ENCODE measurements at places on chromosomes 3 and 15.

DNA sequence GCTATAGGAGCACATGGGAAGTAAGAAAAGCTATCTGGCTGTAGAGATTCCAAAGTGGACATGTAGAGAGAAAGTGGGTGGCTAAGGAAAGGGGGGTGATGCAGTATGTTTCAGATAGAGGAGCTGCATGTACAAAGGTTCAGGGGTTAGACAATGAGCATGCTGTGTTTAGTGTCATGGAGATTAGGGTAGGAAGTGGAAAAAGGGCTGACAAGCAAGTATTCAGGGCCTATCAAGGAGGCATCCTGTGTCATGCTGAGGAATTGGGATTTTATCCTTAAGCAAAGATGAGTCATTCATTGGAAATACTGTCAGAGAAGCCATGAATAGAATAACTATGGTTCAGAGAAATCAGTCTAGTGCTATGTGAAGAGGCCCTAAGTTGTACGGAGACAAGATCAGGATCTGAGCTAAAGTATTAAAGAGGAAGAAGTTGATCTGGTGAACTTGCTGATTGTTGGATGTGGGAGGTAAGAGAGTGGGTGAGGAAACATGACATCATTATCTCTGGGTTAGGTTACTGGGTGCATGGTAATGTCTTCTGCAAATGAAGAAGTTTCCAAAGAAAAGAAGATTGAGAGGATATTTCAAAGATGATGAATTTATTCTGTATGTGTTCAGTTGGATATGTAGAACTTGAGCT is 176.7 kb upstream of the GOLIM4 start:
- no peak for DNase-seq
- no peaks in the 10 kb centered on the region for H3K36me3 ChIP-seq
- no peak overlapping the region for H3K27ac ChIP-seq
- no peaks in the 10 kb centered on the region for H3K4me1 ChIP-seq

GRCh38 chr3:118987477-118987876 is 47.2 kb downstream of the IGSF11 start:
- H3K4me1 ChIP-seq = peaks cover 8% of the 10 kb centered on the region
- no peak for DNase-seq
- H3K27ac ChIP-seq = no peak overlapping the region
- no peaks in the 10 kb centered on the region for H3K27me3 ChIP-seq

DNA sequence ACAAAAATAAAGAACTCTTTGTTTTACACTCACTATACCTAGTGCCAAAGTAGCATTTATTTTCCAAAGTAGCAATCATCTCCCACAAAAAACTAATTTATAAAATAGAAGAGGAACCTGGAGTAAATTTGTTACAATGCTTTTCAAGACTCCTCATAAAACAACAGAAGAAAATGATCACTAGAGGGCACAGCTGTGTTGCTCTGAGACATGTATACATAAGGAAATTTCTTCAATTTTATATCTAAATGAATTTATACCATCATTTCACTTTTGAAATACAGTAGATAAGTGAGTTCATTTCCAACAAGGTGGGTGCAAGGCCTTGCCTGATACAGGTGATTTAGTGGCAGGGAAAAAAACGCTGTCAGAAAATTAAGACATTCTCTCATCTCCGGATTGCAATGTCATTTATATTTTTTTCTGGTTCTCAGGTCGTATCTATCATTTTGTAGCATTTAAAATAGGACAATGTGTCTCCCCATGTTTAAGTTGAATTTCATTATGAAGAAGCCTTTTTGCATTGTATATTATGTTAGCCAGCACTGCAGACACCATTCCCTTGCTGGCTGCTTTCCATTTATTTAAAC is 25.3 kb upstream of the ARHGEF26 start:
- peaks cover 4% of the 10 kb centered on the region for H3K4me1 ChIP-seq
- no peak overlapping the region for H3K4me3 ChIP-seq

DNA sequence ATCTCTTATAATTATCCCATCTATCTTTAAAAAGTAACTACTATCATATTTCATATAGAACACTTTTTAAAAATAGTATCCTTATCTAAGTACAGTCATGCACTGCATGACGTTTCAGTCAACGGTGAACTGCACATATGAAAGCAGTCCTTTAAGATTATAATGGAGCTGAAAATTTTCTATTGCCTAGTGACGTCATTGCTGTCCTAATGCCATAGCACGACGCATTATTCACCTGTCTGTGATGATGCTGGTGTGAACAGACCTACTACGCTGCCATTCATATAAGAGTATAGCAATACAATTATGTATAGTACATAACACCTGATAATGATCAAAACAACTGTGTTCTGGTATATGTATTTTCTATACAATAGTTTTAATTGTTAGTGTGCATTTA is 225.0 kb downstream of the SOX2 start:
- H3K4me3 ChIP-seq = no peak overlapping the region
- H3K4me1 ChIP-seq = peaks cover 3% of the 10 kb centered on the region
- H3K36me3 ChIP-seq = no peaks in the 10 kb centered on the region
- no peaks in the 10 kb centered on the region for H3K27me3 ChIP-seq
- no peak for DNase-seq

DNA sequence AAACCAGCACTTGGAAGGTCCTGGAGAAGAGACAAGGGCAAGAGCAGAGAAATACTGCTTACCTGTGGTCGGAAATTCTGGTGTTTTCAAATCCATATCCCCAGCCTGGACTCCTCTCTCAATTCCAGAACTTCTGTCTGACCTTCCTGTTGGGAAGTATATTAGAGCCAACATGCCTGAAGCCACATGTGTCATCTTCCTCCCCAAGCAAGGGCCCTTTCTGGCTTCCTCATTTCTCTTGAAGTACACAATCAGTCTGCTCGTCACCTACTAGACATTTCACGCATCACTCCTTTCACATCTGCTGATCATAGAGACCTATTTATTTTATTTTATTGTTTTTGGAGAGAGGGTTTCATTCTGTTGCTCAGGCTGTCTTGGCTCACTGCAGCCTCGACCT is 8.4 kb downstream of the PARP14 start:
- H3K4me3 ChIP-seq = no peak overlapping the region
- no peak overlapping the region for H3K27ac ChIP-seq
- peaks cover 24% of the 10 kb centered on the region for H3K36me3 ChIP-seq
- H3K27me3 ChIP-seq = no peaks in the 10 kb centered on the region
- no peaks in the 10 kb centered on the region for H3K4me1 ChIP-seq
